ENCODE measurements at places on chromosomes 7 and 10.

GRCh38 chr10:131033166-131034085 lies 278.1 kb downstream of the TCERG1L start:
- no peak for DNase-seq

DNA sequence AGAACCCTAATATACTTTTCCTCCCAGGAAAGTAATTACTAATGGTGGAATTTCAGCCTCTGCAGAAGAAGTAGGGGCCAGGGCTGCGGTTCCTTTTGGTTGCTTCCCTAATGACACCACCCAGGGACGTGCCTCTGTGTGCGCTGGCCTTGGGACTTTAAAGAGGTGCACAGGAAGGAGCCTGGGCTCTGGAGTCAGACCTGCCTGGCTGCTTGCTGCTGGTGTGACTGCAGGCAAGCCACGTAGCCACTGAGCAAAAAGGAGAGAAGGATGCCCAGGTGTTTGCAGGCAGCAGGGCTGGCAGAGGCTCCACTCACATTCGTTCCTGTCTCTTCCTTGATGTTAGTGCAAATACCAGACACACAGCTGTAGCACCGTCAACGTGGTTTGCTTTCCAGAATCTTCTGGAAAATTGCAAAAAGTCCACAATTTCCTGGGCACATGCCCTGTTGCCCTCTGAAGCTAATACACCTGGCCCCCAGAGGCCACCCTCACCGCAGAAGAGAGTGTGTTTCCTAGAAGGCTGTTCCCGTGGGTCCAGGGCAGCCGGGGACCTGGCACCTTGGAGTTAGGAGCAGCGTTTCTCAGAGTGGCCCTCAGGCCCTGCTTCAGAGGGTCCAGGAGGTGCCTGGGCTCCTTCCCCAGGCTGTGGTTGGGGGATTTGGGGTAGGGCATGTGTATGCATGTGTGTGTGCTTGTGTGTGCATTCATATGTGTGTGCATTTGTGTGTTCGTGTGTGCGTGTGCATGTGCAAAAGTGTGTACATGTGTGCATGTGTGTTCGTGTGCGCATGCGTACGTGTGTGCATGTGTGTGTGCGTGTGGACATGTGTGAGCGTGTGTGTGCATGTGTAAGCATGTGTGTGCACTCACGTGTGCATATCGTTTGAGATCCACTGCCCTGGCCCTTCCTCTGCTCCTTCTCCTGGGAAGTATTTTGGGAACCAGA lies 12.8 kb upstream of the PRKAG2 start:
- no peak for DNase-seq

DNA sequence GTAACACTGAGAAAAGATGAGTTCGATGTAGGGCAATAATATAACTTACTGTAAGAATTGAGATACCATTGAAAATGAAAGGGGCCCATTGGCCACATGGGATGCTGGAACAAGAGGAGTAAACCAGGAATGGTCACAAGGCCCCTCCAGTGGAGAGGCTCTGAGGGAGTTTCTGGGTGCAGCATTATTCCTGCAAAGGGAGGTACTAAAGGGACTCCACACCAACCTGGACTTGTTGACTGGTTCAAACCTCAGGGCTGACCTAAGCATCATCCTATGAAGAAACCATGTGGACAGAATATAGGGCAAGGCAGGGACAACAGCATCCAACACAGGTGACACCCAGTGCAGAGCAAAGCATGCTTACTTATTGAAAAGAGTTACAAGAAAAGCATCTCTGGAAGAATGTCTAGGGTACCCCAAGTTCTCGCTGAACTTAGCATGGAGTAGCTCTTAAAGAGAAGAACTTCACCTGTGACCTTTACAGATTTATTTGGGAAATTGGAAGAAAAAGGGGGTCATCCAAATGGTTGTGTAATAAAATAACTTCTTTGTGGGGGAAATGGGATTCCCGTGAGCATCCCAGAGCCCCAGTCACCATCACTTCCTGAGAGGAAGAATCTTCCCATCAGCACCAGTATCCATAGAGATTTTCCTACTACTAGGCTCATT lies 34.7 kb downstream of the PRSS2 start:
- DNase-seq = no peak

DNA sequence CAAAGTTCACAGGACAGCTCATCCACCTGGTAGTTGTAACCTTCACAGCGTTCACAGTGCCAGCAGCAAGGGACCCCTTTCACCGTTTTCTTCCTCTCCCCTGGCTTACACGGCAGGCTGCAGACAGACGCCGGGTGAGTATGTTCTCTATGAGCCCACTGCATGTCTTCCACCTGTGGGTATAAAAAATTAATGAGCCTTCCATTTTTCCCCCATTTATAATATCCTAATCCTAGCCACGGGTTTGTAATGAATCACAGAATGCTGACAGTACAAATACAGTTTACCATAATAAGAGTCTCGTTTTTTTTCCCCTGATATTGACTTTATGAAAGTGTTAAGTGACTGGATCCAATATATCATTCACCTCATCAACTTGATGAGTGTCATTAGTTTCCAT lies 719.0 kb downstream of the GRM8 start:
- no peak for DNase-seq
